Activated naive CD4-positive, alpha-beta T cell treated with Interleukin-2 at 50 U/mL for 16 hours (primary cell): ENCODE measurements at places on chromosomes 2 and 18.

GRCh38 chr2:168639441-168639898 is 163.0 kb upstream of the NOSTRIN start:
- no peak for DNase-seq

GRCh38 chr2:28101123-28101522 is 210.6 kb downstream of the BABAM2 start:
- no peak for DNase-seq

DNA sequence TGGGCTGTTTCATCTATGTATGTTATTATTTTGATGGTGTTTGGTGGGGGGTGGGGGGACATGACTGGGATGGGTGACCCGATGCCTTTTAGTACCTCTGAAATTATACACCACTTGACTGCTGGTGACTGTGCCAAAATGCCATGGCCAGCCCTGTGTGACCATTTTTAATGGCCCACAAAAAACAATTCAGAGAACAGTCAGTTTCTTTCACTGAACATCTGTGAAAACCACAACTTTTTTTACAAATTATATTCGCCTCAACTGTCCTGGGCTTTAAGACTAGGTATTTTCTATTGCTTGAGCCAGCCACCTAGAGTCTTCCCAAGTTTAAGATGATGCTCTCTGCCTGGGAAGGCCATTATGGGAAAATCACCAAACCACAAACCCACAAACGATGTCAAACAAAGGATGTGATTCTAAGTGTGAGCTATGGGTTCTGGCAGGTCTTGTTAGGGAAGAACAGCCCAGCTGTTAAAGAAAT is 33.9 kb downstream of the FN1 start:
- no peak for DNase-seq

DNA sequence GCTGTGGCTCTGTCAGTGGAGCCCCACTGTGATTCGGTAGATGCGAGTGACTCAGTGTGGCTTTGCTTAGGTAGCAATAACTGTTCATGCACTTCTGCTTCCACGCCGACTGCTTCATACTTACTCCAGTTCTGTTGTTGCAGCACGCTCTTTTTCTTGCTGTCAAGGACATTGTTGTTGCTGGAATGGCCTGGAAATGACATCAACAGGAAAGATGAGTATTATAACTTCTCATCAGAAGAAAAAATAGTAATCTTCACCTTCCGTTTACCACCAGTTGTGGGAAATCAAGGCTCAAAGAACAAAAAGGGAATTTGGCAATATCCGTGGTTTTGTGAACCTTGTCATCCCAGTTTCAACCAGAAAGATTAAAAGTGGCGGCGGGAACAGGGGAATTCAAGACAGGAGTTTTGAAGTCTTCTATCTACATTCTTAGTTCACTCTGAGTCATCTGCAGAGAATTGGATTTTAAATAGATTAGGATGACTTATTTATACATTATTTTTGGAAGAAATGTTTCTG is 8.3 kb downstream of the TM4SF20 start:
- DNase-seq = no peak

DNA sequence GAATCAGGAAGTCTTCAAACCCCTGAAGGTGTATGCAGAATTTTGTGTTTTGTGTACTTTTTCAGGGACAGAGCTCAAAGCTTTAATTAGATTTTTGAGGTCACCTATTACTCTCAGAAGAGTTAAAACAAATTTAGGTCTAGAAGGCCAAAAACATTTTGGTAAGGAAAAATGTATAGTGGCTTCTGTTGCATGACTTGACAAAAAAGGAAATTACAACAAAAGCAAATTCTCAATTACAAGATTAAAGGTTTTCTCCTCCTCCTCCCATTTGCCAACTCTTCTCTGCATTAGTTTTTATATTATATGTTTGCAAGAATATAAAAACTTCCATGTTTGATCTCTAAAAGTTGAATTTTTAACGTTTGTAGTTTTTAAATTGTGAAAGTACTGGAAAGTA is 4.0 kb downstream of the PIK3C3 start:
- DNase-seq = no peak

- DNase-seq = no peak
These were observed 102.0 kb downstream of the PLA2R1 start for GRCh38 chr2:159960414-159960813.

DNA sequence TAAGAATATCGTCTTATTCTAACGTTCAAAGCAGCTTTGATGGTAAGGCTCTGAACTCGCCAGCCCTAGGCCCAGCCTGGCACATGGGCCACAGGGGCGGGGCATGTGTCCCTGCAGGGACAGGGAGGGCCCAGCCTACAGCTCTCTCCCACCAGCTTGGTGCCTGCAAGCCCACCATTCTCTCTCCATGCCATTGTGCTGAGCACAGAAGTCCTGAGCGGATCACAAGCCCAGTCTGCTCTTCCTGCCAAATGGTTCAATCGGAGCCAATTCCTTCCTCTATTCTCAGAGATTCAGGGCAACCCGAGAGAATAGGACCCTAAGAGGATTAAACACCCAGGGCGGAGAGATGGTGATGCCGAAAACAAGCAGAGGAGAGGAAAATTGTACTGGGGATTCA is 50.3 kb upstream of the APCDD1 start:
- DNase-seq = no peak

GRCh38 chr2:201407265-201407664 is 44.0 kb downstream of the TRAK2 start:
- DNase-seq = no peak

DNA sequence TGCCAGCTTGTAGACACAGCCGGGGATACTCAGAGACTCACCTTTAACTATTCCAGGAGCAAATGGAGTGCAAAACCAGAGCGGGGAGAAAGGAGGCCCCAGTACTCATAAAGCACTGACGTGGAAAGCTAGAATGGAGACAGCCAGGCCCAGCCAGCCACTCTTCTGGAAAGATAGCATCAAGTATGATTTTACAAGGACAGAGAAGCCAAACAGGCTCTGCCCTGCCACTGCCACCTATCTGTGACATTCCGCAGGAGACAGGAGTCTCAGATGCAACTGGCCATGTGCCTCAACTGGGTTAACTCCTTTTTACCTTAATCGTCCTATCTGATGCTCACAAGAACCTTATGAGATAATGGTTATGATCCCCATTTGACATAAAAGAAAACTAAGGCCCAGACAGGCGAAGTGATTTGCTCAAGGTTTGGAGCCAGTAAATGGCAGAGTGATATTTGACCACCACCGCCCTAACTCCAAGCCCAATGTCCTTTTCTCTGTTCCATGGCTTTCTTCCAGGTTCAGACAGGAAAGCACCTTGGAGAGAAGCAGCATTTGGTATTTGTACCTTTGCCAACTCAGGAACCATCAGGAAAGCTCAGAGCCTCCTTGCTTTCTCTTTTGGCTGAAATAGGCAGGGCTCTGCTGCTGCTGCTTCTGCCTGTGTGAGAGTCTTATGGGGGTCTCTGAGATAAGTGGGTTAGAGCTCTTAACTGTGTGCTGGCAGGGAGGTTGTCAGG is 15.6 kb downstream of the KIF3C start:
- DNase-seq = no peak

DNA sequence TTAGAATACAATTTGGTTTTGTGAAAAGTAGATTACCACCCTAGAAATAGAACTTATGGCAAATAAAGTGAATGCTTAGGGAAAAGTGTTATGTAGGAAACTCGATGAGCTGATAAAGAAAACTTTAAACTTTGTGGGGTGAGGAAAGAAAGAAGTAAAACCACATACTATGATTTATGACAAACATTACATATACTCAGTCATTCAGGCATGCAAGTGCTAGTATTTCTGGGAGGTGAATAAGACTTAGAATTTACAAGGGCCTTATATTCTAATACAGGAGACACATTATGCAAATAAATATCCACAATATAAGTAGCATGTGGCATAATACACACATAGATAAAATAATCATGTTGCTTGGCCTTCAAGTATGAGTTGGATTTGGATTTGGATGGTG is 618.1 kb downstream of the XIRP2 start:
- no peak for DNase-seq

- no peak for DNase-seq
These were observed 28.7 kb downstream of the CCDC141 start for GRCh38 chr2:179021258-179021657.

DNA sequence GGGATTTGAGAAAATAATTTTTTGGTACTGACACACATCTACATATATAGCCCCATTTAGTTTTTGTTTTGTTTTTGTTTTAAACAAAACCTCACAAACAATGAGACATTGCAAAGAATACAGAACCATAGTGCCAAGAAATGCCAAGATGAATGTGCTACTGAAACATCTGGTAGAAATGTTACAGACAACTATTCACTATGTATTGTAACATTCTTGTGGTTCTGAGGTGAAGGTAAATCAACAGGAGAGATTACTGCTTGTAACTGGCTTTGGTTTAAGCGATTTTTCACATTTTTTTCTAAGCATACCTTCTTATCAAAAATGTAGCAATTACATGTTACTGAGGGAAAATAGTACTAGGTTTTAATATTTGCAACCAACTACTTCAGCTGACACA is 281.3 kb downstream of the ZNF804A start:
- DNase-seq = no peak

- DNase-seq = no peak
These were observed 95.5 kb downstream of the ATP9B start for GRCh38 chr18:79164706-79165105.
